Left forelimb (tissue), 1 donor: ENCODE measurements at places on chromosomes 16 and 17.

GRCh38 chr17:43570518-43570928 is 24.4 kb upstream of the ETV4 start:
- no peak for DNase-seq

- no peak for DNase-seq
These were observed 11.1 kb downstream of the TSC2 start for GRCh38 chr16:2058872-2059271.

DNA sequence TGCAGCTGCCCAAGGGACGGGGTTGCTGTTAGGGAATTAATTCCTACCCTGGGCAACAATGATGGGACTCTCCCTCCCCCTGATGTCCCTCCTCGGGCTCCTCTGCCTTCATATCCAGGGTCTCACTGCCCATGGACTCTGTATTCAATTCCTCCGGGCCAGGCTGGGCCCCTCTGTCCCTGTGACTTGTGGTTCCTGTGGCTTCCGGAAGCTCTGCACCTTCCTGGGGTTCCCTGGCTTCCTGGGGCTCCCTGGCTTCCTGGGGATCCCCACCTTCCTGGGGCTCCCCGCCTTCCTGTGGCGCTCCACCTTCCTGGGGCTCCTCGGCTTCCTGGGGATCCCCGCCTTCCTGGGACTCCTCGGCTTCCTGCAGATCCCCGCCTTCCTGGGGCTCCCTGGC is 35.2 kb downstream of the SRL start:
- DNase-seq = no peak

DNA sequence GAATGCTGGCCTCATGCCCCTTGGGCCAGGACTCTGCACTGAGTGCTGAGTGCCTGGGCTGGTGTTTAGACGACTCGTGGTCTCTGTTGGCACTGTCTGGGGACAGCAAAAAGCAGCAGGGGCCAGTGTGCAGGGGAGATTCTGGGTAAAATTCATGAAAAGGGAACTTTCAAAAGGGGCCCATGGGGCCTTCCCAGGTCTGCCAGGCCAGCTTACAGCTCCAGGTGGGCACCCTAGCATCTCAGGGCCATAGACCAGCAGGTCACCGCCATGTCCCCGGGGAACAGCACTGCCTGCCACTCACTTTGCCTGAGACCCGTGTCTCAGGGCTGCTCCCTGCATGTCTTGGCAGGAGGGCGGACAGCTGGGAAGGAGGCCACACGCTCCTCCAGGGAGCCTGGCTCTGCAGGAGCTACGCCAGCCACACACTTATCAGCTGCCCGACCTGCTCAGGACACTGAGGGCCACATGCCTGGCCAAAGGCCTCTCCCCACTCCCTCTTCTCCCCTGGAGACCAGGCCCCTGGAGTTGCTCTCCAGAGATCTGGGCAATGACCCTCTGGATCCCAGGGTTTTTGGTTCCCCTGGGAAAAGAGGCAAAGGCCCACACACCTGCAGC is 8.8 kb upstream of the FASN start:
- no peak for DNase-seq

DNA sequence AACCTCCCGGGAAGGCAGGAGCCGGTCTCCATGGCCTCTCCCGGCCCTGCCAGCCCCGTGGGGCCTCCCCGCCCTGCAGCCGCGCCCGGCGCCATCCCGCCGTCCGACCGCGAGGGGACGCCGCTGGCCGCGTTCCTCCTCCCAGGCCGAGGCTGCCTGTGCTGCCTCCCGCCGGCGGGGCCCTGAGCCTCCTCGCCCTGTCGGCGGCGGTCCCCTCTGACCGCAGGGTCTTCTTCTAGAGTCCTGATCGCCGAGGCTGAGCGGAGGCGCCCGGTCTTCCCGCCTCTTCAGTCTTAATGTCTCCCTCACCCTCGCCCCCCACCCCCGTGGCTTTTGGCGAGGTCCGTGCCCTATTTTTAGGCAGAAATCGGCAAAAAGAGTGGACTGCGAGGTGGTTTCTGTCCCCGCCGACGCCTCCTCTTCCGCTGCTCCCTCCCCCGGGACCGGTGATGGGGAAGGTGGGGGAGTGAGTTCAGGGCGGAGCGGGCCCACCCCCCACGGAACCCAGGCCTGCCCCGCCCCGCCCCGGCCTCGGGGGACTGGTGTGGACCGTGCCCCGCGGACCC is 794 bp upstream of the CPNE7 start:
- no peak for DNase-seq

DNA sequence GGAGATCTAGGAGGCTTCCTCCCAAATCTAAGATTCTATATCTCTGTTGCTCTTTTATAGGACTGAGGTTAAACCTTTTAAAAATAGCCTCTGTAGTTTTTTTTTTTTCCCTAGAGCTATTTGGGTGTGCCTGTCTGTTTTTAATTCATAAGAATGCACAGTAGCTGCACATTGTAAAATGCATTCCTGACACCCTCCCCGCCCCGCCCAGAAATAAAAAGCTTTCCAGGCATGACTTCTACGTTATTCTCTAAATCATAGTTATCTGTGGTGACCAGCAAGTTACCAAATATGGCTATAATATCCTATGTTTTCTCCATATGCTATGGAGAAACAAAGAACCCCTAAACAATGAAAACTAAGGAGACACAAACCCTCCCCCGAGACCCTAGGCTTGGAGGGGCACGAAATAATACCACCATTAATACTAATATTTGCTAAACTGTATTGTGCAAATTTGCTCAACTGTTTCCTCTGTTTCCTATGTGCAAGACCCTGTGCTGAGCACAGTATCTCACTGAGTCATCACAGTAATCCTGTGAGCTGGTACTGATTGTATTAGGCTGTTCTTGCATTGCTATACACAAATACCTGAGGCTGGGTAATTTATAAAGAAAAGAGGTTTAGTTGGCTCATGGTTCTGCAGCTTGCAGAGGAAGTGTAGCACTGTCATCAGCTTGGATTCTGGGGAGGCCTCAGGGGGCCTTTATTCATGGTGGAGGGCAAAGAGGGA is 388.3 kb downstream of the CA10 start:
- no peak for DNase-seq

- DNase-seq = no peak
These were observed 402.7 kb upstream of the TNRC6C start for GRCh38 chr17:77555741-77556291.

- no peak for DNase-seq
These were observed 195.5 kb downstream of the HAPSTR1 start for GRCh38 chr16:9286930-9287329.

DNA sequence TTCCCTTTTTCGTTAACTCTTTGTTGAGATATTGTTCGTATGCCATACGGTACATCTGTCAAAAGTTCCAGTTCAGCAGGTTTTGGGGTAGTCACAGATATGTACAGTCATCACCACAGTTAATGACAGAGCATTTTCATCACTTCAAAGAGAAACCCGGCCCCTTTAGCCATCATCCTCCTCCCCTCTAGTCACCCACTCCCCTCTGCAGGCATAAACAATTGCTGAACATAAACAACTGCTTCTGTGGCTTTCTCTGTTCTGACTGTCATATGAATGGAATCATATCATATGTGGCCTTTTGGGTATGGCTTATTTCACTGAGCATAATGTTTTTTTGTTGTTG is 59.3 kb downstream of the RNF213 start:
- DNase-seq = no peak

DNA sequence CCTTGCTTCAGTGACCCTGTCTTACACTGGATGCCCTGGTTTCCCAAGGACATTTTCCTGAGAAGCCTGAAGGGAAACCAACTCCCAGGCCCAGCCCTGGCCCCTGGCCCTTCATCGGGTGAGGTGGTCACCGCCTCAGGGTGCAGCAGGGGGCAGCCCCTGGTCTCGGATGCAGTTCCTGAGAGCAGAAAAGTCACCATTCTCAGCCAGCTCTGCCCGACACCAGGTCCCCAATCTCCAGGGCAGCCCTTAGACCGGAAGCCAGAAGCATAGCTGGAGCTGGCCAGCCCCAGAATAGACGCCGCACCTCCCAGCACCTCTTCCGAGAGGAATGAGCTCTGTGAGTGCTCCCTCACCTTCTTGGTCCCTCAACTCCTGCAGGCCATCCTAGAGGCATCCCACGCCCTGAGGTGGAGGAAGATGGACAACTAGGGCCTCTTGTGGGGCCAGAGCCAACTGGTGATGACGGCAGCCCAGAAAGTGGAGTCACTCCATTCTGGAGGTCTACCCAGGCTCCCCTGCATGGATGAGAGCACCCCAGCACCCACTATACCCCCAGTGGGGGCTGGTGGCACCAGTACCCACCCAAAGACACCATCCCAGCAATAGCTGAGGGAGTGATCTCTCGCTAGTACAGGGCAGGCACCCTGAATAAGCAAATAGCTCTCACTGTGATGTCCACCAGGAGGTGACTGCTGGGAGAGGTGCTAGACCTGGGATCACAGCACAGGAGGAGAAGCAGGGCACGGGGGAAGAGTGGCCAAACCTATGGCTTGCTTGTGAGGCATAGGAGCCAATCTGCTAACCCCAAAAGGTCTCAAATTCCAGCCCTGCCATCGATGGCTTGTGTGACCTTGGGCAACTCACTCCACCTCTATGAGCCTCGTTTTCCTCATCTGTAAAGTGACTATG is 56.2 kb downstream of the TK2 start:
- DNase-seq = no peak

GRCh38 chr16:89922884-89923639 is at the start of gene TUBB3:
Gene TUBB3 (plus strand): TSS chr16:89923342. CDS start chr16:89923402, 60 bp downstream.
- peak; percentile 81 for DNase-seq

GRCh38 chr17:43393944-43394482 is 4.8 kb upstream of the ARL4D start:
- DNase-seq = peak; percentile 93

- peak; percentile 71 for DNase-seq
These were observed 668 bp downstream of the MMP15 start for GRCh38 chr16:58026139-58026704.

DNA sequence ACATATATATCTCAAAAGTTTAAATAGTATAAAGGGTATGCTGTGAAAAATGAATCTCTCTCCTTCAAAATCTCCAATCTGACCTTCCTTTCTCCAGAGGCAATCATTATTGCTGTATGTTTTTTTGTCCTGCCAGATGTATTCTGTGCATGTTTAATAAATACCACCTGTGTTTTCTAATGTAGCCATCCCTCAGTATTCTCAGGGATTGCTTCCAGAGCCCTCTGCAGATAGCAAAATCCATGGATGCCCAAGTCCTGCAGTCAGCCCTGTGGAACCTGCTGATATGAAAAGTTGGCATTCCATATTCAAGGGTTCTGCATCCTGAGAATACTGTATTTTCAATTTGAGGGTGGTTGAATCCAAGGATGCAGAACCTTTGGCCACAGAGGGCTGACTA is 42.9 kb downstream of the BPTF start:
- DNase-seq = no peak

- no peak for DNase-seq
These were observed 4.2 kb downstream of the CMTM4 start for GRCh38 chr16:66692341-66692740.

GRCh38 chr16:54142787-54143186 is 143.8 kb downstream of the IRX3 start:
- DNase-seq = no peak

GRCh38 chr17:33142705-33143299 is 150.3 kb downstream of the ASIC2 start:
- peak; percentile 57 for DNase-seq

GRCh38 chr16:881219-882097 is 80.9 kb upstream of the GNG13 start:
- no peak for DNase-seq

- no peak for DNase-seq
These were observed 108.6 kb upstream of the CLEC3A start for GRCh38 chr16:77913738-77914253.

GRCh38 chr16:1536601-1537000 is 3.1 kb downstream of the TMEM204 start:
- DNase-seq = no peak

DNA sequence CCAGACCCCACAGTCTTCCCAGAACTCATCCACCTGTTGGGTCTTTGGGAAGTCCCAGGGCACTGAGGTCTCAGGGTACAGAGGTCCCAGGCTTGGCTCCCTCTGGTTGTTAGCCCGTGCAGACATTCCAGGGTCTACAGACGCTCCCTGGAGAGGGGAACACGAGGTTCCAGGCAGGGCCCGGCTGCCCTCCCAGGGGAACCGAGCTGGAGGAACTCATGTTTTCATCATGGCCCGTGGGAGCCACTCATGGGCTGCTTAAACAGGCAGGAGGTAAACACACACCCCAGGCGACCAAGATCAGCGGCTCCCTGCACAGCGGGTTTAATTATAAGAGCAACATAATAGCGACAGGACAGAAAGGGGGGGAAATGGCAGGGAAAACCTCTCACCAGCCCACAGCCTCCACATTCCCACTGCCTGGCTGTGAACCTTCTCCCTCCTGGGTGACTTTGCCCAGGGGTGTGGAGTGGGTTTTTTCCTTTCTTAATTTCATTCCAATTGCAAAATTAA is 36.5 kb downstream of the TRARG1 start:
- no peak for DNase-seq

- peak; percentile 91 for DNase-seq
These were observed 626 bp downstream of the SPAG7 start for GRCh38 chr17:4966844-4967538.

DNA sequence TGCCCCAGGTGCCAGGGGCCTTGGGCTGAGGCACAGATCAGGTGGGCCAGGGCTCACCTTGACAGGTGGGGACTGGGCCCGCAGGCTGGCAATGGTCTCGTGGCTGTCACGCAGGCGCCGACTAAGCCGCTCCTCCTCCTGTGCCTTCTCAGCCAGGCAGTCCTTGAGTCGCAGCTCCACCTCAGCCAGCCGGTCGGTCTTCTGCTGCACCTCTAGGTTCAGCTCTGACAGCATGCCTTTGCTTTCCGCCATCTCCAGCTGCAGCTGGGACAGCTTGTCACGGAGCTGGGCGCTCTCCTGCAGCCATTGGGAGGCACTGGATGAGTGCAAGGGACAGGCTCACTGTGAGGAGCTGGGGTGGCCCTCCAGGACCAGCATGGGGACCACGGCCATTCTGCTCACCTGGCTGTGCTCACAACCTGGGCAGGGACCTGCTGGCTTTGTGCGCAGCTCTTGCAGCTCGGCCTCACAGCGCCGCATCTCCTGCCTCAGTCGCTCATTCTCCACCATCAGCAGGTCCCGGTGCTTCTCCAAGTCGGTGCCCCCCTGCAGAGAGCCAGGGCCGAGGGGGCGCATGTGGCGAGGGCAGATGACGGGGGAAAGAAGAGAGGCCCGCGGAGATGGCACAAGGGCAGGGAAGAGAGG is 31.0 kb downstream of the KIFC3 start:
- DNase-seq = no peak

DNA sequence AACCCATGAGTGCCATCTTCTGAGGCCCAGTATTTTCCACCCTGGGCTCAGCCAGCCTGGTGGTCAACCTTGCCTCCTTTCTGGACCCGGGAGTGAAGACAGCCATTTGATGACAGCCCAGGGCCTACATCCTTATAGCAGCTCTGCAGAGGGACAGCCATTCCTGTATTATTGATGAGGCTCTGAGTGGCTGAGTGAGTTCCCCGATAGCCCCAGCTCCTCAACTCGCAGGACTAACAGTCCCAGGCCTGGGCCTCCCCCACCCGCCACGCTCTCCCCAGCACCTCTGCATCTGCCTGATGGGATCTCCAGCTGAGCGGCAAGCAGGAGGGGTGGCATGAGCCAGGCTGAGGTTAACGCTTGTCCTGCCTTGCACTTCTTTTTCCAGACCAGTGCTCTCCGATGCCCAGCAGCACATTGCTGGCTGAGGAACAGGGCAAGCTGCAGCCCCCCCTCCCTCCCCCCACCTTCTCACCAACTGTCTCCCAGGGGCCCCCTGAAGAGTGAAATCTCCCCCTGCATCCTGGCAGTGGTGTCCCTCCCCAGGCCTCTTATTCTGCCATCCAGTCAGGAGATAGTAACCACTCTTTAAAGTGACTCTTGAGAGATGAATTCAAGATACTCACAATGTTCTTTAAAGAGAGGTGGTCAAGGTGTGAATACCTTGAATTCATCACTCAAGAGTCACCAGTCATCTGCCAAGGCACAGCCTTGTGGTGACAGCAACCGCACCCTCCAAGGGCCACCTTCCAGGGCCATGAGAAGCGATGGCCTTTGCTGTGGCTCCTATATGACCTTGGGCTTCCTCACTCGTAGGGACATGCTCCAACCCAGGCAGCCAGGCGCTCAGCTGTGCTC is 23.5 kb downstream of the CACNG5 start:
- DNase-seq = no peak
